Stimulated activated CD8-positive, alpha-beta memory T cell treated with anti-CD3 and anti-CD28 coated beads, Interleukin-15, amount 100 ng/mL, for 4 hours (primary cell): ENCODE measurements at places on chromosomes 5 and 9.

GRCh38 chr9:137224830-137225694 lies at the start of gene CYSRT1:
TSS of gene CYSRT1 (plus strand) at chr9:137225174. CDS start at chr9:137225622, 448 bp downstream.
- DNase-seq = no peak

GRCh38 chr9:23324511-23324910 lies 501.5 kb downstream of the ELAVL2 start:
- no peak for DNase-seq

DNA sequence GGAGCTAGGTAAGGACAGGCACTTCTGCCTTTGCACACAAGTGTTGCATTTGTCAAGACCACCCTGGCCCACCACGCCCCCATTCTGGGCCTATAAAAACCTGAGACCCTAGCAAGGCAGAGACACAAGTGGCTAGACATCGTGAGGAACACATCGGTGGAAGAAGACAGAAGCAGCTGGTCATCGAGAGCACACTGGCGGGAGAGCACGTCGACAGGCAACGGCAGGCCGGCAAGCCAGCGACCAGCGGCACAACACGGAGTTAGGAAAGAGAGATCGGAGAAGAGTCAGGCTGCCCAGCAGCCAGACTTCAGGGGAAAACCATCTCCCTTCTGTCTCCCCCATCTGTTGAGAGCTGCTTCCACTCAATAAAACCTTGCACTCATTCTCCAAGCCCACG lies 76.1 kb downstream of the HRH2 start:
- no peak for DNase-seq

GRCh38 chr5:2615917-2616316 lies 135.6 kb downstream of the IRX2 start:
- no peak for DNase-seq

- DNase-seq = no peak
Observed at GRCh38 chr9:23926368-23926767, 100.3 kb upstream of the ELAVL2 start.
